ENCODE measurements at places on chromosomes 11 and 22. TPM values are rescaled to one million over a fixed set of nuclear protein-coding genes. Genes with fewer than 3 reads are reported as not detected.

Gene INSC
- 0.08 TPM for total RNA-seq

Gene BRSK2
- 0.23 TPM for total RNA-seq

Gene CSTF3
- 32.6 TPM for total RNA-seq

Gene VPREB3
- total RNA-seq = not detected

Gene TRMT2A
- total RNA-seq = 45.0 TPM

Gene CYTH4
- 0.23 TPM for total RNA-seq

Gene SERHL2
- 2.6 TPM for total RNA-seq

Gene MS4A12
- total RNA-seq = not detected

Gene SHISAL1
- 2.5 TPM for total RNA-seq

Gene CD248
- total RNA-seq = 2.6 TPM

Gene APLNR
- 0.35 TPM for total RNA-seq

Gene OR10G6
- not detected for total RNA-seq

Gene YPEL4
- total RNA-seq = 2.8 TPM

Gene VWCE
- total RNA-seq = 3.3 TPM

Gene DESI1
- 12.7 TPM for total RNA-seq

Gene B4GALNT4
- 1.1 TPM for total RNA-seq

Gene PTH
- not detected for total RNA-seq

Gene RAG1
- 0.12 TPM for total RNA-seq

Gene GRIA4
- total RNA-seq = not detected

Gene TTC28
- total RNA-seq = 11.5 TPM

Gene GAL3ST1
- not detected for total RNA-seq

Gene BTBD18
- total RNA-seq = not detected
